ENCODE measurements at places on chromosomes 1 and 21. TPM values are rescaled to one million over a fixed set of nuclear protein-coding genes. Genes with fewer than 3 reads are reported as not detected.

CLIC6 gene
- 6.2 TPM for total RNA-seq

LYSMD1 gene
- total RNA-seq: 0.85 TPM

NBPF9 gene
- total RNA-seq: 17.5 TPM

SNRNP40 gene
- total RNA-seq: 11.8 TPM

SLC16A1 gene
- total RNA-seq: 31.8 TPM

DNA sequence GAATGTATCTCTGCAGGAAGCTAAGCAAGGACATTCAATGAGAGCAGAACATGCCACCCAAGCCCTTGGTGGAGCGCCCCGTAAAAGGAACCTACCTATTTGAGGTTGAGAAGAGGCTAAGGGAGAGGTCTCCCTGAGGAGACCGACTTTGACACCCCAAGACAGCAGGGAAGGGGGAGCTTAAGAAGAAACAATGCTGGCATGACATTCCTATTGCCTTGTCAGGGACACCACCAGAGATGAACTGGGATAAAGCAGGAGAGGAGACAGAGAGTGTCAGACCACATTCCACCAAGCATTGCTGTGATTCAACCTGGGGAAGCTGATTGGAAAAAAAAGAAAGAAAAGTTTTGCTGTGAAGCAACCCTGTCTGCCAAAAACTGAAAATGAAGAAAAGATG is 13.3 kb upstream of the S100A2 start:
- no peak for DNase-seq

- DNase-seq: no peak
These were observed 49.6 kb downstream of the INTS7 start for GRCh38 chr1:211985556-211986264.

GRCh38 chr21:38839328-38840286 is 33.9 kb downstream of the ETS2 start:
- DNase-seq: no peak

DNA sequence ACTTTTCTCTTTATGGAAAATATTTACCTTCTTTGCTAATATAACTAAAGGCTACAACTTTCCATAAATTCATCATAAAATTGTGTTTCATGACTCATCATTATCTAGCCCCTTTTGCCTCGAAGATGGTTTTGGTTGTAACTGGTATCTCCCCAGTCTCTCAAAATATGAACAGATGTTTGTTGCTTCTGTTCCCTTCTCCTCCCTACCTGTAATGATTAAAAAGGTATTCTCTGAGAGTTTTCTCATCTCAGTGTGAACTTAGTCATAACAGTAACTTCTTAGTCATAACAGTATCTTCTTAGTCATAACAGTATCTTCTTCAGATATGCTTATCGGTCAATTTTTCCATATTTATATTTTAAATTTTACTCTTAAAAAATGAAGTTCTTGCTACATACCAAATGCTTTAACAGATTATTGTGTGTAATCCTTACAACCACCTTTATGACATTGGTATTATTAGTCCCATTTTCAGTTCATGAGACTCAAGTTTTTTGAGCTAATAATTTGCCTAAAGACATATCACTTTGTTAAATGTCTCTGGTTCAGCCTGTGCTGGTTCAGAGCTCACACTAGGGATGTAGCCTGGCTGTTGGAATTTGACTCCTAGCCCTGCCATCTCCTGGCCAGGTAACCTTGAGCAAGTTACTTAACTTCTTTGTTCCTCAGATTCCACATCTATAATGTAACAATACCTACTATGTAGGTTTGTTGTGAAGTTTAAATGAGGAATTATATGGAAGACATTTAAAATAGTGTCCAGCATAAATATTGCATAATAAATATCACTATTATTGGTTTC is 32.6 kb downstream of the ATP1B1 start:
- no peak for DNase-seq

- DNase-seq: no peak
These were observed 3.4 kb downstream of the CEP85 start for GRCh38 chr1:26237230-26237966.

DNA sequence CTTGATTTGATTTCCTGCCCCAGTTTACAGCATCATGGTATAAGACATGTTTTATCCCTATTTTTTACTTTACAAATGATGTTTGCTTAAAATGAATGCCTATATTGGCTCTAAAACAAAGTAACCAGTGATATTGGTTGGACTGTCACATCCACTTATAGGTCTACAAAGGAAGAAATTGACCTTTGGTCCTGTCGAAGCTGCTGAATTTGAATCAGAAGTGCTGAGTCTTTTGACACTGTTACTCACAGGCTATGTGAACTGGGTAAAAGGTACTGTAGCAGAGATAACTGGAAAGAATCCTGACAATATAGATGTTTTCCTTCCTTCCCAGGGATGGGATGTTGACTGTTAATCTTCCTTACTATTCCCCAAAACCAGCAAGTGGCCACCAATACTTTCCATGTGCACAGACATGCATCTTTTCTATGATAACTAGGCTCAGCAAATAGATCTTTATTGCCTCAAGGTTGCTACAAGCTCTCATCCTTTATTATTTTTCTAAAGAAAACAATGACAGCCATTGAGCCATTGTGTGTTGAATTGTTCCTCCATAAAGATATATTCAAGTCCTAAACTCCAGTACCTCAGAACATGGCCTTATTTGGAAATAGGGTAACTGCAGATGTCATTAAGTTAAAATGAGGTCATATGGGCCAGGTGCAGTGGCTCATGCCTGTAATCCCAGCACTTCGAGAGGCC is 175.9 kb upstream of the NR5A2 start:
- DNase-seq: no peak

- DNase-seq: no peak
These were observed 23.6 kb downstream of the GPA33 start for GRCh38 chr1:167066333-167067122.

DNA sequence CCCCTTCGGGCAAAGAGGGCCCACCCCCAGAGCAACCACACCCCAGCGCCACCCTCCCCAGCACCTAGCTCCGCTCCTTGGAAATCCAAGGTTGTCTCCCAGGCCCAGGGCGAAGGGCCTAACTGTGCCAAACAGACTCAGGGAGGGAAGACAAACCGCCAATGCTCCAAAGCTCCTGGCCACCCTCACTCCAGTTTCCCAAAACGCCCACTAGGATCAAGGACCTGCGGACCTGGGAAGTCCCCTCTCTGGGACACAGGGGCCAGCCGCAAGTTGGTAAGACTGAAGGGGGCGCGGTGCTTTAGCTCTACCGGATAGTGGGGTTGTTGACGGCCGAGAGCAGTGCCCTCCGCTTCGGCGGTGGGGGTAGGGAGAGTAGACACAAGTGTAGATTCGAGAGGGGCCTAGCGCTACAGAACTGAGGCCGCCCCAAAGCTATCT is 581 bp downstream of the IRF6 start:
- no peak for DNase-seq

- DNase-seq: no peak
These were observed 35.7 kb downstream of the EDN2 start for GRCh38 chr1:41448821-41449220.

DNA sequence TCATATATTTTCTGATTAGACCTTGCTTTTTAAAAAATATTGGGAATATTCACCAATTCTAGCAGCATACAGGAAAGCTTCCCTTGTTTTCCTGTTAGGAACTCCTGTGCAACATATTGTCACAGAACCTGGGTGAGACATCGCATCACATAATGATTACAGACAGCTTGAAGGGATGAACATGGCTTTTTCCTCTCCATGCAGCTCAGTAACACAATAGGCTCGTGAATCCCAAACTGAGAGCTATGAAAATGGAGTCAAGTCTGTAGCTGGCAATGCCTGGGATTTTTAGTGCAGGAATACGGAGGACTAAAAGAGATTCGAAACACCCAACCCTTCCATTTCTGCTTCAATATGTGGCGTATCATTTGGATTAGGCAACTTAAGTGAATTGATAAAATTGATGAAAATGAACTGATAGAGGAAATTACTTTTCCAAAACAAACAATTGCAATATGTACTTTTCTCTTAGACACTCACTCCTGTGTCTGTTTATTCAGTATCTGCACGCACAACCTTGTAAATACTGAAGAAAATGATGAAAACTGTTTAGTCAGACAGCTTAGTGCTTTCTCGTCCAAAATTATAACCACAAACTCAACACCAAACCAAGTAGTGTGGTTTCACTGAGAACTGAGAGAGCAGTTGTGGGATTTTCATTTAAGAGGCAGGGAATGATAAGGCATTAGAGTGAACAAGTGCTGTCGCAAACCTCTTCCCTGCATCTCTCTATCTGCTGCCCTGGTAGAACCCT is 250.4 kb downstream of the PTBP2 start:
- no peak for DNase-seq

DNA sequence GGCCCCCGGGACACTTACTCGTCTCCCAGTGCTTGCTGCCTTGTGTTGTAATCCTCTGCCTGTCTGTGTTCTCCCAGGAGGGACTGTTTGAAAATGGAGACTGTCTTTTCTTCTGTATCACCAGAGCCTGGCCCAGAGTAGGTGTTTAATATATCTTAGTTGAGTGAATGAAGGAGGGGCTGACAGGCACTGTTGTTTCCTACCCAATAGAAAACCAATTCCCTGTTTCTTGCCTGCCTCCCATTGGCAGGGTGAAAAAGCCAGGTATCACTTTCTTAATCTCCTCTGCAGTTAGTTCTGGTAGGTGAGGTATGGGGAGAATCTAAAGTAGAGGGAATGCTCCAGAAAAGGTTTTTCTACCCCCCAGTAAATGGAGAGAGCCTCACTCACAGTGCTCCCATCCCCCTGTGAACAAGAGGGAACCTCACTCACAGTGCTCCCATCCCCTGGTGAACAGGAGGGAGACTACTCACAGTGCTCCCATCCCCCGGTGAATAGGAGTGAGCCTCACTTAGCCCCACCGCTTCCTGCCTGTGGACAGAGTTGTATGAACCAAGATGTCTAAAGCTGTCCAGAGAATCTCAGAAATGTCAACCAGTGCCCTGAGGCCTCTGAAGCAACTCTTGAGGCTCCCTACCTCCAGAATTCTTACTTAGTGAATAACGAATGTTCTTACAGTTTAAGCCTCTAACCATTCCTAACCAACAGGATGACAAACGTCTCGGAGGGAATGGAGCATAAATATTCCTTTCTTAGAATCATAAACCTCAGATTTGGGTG is at the start of gene GJA5:
Gene GJA5 (minus strand): TSS at position 122 of the 780 bp plus-strand sequence. CDS start 1,364 bp downstream, outside the sequence.
- no peak for DNase-seq

DNA sequence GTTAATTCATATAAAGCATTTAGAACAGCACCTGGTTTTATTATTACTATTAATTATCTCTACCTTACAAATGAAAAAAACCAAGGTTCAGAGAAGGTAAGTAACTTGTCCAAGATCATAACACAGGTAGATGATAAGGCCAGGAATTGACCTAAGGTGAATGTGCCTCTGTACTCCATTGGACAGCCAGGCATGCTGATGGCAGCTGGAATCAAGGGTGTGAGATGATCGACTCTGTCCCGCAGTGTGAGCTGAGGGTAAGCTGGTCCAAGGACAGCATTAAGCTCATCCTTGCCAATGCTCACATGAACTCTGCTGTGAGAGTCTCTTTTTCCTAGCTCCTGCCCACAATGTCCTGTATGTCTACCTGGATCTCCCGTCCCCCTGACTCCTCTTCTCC is 58.4 kb downstream of the DMAP1 start:
- no peak for DNase-seq

- DNase-seq: no peak
These were observed 423.9 kb downstream of the DSCAM start for GRCh38 chr21:40422896-40423635.

GRCh38 chr1:58447886-58448285 is 98.6 kb downstream of the OMA1 start:
- DNase-seq: no peak

DNA sequence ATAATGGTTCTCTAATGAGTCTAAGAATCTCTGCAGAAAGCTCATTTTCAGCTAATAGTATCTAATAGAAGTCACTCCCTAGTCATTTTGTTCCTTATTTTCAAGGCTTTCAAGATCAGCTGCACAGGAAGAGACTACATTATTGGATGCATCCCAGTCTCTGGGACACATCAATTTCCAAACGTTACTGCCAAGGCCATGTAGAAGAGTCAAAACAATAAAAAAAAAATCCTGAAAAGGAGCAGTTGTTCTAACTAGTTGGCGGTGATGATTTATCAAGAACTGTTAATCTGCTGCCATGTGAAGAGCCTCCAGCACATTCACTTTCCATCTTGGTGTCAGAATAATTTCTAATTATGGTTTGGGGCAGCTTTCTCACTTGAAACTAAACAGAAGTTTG is 5.7 kb downstream of the DDAH1 start:
- no peak for DNase-seq

DNA sequence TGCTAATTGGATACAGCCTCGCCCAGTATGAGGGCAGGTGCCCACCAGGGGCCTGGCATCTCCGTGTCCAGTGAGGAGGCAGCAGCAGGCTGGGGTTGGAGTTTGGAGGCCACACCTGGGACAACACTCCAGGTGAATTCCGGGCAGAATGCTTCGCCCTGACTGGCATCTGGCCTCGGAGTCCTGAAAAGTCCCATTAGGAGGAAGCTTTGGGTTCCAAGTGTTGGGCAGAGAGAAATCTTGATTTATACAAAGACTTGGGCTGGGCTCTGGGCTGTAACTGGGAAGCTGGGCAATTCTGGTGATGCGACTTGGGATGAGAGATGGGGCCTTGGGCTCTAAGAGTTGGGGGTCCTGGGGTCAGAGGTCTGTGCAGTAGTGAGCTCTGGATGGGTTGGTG is 48.1 kb upstream of the CSF3R start:
- DNase-seq: no peak

DNA sequence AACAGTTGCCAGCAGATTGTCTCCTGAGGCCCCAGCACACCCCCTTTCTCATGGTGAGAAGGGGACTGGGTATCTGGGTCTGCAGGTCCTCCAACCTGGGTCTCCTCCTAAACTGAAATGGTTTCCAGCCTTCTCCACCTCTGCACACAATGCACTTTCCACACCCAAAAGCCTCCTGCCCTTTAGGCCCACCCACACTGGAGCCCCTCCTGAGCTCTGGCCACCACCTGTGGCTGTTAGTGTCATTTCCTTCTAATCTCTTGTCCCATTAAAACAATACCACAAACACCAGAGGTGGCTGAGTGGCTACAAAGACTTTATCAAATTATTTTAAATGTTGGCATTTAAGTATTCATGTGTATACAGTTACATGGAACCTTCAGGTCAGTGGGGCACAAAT is 11.5 kb downstream of the GPR3 start:
- DNase-seq: no peak

- DNase-seq: no peak
These were observed 131.3 kb downstream of the RGS7 start for GRCh38 chr1:241225741-241226140.

Data from ascending aorta (tissue), 2 donors.